Stimulated activated CD8-positive, alpha-beta memory T cell treated with anti-CD3 and anti-CD28 coated beads, Interleukin-15, amount 100 ng/mL, for 4 hours (primary cell): ENCODE measurements at places on chromosomes 2 and 18.

DNA sequence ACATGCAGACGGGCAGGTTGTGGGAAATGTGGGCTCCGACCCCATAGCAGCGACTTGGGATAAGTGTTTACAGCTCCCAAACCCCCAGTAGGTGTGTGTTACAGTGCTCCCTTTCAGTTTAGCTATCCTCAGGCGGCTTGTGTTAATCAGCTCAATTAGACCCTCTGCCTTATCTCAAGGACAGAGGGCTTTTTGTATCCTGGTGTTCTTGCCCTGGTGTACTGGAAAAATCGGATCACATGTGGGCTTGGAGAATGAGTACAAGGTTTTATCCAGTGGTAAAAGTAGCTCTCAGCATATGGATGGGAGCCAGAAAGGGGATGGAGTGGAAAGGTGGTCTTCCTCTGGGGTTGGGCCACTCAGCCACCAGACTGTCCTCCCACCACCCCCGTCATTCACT, 264.7 kb upstream of the SYT4 start:
- no peak for DNase-seq

DNA sequence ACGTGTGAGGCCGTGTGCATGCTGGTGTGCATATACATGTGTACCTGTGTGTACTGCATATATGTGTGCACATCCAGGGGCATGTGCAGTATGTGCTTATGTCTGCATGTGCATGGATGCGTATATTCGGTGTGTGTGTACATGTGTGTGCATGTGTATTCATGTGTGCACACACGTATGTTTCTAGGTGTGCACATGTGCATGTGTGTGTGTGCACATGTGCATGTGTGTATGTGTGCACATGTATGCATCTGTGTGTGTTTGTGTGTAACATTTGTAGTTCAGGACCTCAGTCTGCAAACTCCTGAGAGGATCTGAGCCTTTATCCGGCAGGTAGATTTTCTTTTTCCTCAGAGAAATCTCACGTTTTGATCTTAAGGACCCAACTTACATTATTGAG, 201.7 kb downstream of the SNTG2 start:
- no peak for DNase-seq

DNA sequence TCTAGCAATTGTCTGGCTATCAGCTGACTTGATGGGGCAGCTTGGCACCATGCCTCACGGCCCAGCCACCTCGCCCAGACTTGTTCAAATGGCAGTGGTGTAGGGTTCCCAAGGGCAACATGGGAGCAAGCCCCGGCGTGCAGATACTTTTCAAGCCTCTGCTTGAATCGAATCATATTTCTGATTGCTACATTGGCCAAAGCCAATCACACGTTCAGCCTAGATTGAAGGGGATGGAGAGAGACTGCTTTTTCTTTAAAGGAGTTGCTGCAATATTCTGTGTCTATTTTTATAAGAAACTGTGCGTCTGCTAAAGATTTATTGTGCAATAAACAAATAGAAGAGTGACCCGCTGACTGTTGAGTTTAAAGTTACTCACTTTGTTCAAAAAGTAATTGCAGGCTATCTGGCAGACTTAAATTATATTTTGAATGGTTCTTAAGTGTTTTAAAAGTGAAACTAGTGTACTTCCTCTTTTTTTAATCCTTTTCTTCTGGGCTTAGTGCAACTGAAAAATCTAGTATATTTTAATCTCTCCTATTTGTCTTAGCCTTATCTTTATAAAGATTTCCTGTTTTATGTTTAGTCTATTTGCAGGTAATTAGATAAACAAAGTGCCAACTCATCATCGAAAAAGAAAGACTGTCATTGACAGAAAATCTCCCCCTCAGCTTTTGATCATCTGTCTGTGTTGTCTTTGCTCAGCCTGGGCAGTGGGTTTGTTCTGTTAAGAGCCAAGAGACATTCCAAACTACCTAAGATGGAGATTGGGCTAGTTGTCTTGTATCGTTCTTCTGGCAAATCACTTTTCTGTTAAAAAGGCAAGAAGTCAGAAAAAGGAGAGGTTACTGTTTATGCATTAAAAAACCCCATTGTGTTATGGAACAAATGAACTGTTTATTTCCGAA, 156.1 kb downstream of the TPGS2 start:
- DNase-seq, result no peak

- DNase-seq, result no peak
These were observed 79.0 kb upstream of the CDH19 start for GRCh38 chr18:66682855-66683322.

DNA sequence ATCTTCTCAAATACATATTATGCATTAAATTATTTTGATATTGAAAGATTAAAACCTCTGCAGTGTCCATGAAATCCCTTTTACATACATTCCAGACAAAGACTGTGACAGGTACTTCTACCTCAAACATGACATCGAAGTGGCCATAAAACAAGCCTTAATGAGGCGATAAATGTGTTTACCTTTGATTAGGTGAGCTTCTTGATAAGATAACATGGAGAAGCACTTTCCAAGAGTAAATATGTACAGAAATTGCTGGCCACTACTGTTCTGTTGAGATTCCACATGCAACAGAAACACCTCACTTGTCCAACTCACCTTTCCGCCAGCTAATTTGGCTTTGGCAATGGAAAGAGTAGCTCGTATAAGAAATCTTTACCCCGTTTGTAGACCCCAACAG, 55.2 kb downstream of the ZEB2 start:
- DNase-seq, result no peak

DNA sequence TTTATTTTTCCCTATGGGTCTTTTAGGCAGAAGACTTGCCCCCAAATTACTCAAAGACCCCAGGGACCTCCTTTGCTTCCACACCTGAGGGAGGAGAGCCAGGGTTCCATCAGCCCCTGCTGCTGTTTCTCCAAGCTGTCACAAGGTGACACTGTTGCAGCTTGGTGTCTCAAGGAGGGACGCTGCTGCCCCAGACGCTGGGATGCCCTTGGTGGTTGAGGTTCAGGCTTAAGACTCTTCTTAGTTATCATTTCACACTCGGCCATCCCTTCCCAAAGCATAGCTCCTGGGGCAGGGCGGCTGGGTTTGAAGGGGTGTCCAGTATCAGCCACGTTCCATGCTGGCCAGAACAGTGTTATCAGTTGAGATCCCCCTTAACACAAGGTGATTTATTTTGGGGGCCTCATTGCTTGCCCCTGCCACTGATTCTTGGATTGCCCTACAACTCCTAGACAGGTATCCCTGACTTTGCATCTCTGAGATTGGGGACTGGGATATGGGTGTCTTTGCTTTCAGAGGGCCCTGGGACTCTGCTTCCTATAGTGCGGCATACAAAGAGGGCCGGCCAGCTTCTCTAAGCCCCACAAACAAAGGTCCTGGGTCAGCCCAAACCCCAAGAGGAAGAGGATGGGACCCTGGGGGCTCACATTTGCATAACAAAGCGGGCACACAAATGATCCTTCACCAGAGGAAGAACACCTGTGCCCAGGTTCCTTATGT, 22.7 kb downstream of the GPR55 start:
- DNase-seq, result no peak

GRCh38 chr2:122873951-122874350, 1118.5 kb downstream of the TSN start:
- DNase-seq, result no peak

DNA sequence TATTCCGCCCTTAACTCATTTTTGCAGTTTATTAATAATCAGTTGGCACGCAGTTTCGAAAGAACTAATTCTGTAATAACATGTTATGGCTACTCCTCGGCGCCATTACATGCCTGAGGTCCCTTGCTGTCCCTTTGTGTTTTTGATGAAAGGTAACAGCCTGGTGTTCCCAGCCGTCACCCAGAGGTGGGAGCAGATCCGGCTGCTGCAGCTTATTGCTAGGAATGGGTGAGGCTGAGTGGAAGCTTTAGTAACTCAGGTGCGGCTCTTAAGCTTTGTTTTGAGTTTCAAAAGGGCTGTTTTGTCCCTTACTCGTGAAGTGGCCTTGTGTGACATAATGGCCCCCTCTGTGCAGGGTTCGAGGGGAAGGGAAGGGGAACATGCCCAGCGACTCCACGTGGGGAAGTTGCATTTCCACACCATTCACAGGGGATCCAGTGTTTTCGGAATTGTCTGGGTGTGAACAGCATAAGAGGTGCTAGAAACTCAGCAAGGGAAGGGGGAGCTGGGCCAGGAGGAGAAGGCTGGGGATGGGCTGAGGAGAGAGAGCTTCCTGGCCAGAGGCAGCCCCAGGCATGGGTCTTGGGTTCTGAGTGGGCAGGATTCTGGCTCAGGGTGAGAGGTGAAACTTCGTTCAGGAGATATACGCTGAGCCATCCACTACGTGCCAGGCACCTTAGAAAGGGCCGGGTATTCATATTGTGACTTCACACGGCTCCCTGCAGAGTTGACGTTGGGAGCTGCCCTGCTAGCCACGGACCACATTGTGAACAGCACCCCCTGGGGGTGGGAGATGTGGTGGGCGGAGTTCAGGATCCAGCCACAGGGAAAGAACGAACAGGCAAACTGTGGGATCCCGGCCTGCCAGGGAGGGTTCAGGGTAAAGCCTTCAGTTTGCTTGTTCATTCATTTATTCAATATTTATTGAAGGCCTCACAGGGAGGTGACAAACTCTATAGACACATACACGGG, 84.4 kb downstream of the TGOLN2 start:
- DNase-seq, result no peak

DNA sequence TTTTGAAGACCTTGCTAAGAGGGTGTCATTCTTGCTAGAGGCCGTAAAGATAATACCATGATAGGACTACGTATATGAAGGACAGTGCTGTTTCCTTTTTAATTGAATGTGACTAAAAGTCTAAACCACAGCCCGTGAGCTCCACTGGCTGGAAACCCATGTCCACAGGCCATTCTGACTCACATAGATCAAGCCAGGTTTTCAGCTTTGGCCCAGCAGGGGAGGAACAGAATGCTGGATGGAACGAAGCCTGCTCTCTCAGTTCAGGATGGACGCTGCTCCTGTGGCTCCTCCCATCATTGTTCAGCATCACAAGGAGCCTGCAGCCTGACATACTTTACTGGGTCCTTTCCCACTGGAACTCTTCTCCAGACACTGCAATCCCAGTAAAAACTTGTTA, 47.6 kb downstream of the ALPK2 start:
- DNase-seq, result no peak

GRCh38 chr18:434410-434809, 66.1 kb downstream of the COLEC12 start:
- no peak for DNase-seq
